ENCODE measurements at places on chromosomes 3 and 15.

GRCh38 chr3:16523778-16524177 lies 10.3 kb upstream of the RFTN1 start:
- no peak for DNase-seq

- DNase-seq: peak; percentile 34
Observed at GRCh38 chr3:159032311-159032710, 230.5 kb downstream of the MFSD1 start.

DNA sequence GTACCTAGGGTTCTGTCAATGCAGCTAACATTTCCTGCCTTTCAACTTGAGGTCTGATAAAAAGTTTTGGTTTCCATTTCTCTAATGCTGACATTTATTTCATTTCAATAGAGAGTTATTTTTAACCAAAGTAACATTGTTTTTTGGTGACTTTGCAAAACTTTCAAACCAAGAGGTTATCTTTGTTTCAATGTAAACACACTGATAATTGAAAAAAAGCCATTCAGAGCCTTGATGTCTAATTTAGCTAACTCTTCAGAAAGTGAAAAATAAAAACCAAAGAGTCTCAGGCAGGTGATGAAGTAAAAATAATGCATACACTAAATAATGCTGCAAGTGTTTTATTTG lies 9.6 kb upstream of the TIPARP start:
- DNase-seq: no peak

DNA sequence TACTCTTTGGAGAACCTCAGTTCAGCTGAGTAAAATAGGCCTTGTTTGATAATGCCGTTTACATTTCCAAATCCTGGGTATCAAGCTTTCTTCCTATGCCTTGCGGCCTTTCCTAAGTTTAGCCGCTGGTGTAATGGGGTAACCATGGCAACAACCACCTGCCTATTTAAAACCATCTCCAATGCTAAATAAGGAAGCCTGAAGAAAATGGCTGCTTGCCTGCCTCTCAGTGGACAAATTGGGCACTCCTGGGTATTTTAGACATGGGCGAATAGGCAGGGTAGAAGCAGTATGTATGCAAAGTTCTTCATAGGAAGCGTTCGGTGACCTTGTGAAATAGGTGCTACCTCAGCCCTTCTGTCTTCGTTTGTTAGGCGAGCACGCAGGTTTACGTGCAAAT lies 122.7 kb downstream of the DGKG start:
- DNase-seq: no peak

- peak; percentile 72 for DNase-seq
Observed at GRCh38 chr3:46400000-46400734, 6.7 kb downstream of the CCR5AS start.
